ENCODE measurements at places on chromosomes 1 and 21. TPM values are rescaled to one million over a fixed set of nuclear protein-coding genes. Genes with fewer than 3 reads are reported as not detected.
A peak's percentile ranks its signal among the peaks of the same experiment; 100 is the strongest.

Gene NASP
- 72.5 TPM for total RNA-seq

Gene LIPI
- total RNA-seq: not detected

Gene BARHL2
- not detected for total RNA-seq

Gene HRNR
- not detected for total RNA-seq

Gene NUAK2
- total RNA-seq: 4.5 TPM

GRCh38 chr1:60874718-60875117 lies 207.6 kb upstream of the NFIA start:
- no peak overlapping the region for H3K4me3 ChIP-seq
- no peak for DNase-seq
- H3K4me1 ChIP-seq: peaks cover 2% of the 10 kb centered on the region
- no peak overlapping the region for H3K27ac ChIP-seq

GRCh38 chr21:29194342-29194741 lies 63.9 kb downstream of the MAP3K7CL start:
- no peaks in the 10 kb centered on the region for H3K27me3 ChIP-seq
- no peak overlapping the region for H3K27ac ChIP-seq
- no peak for DNase-seq

GRCh38 chr1:157226739-157227138 lies 88.5 kb upstream of the ETV3 start:
- H3K27me3 ChIP-seq: peaks cover 13% of the 10 kb centered on the region
- H3K4me3 ChIP-seq: no peak overlapping the region
- no peak for DNase-seq
- H3K36me3 ChIP-seq: no peaks in the 10 kb centered on the region
- no peaks in the 10 kb centered on the region for H3K4me1 ChIP-seq

- H3K27me3 ChIP-seq: no peaks in the 10 kb centered on the region
- no peak overlapping the region for H3K4me3 ChIP-seq
- no peak overlapping the region for H3K27ac ChIP-seq
These were observed 510.4 kb upstream of the ZP4 start for GRCh38 chr1:238401144-238401543.

GRCh38 chr1:8352886-8353785 lies 35.2 kb downstream of the SLC45A1 start:
- no peak overlapping the region for H3K27ac ChIP-seq
- H3K4me1 ChIP-seq: peaks cover 9% of the 10 kb centered on the region
- no peak for DNase-seq
- H3K4me3 ChIP-seq: no peak overlapping the region
- peaks cover 30% of the 10 kb centered on the region for H3K36me3 ChIP-seq

DNA sequence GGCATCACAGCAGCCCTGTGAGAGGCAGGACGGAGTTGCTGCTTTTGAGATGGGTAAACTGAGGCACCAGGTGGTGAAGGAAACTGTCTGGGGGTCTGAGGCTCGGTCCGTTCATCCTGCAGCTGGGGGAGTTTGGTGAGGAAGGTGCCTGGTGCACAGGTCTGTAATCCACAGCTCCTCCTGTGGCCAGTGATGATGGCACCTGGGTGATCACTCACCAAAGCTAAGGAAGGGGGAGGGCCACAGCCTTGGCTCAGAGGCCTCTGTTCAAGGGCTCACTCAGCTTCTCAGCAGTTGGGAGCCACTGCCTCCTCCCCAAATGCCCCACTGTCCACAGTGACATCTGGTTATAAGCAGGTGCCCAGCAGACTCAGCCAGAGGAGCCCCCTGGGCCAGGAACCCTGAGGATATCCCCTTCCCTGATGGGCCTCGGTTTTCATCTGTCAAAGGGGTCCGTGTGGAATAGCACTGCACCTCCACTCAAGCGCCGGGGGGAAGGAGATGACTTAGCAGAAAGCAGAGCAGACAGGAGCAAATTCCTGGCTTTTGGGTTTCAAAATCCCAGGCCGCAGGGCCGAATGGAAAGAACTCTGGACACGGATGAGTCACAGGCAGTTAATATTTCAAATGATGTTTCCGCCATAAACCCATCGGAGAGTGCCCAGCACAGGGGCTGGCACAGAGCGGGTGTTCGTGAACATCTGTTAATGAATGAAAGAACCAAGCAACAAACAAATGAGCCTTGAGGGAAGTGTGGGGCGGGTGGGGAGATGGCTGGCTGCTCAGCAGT lies 82.8 kb downstream of the DMRTB1 start:
- peak; percentile 90 for DNase-seq
- H3K4me1 ChIP-seq: peaks cover 70% of the 10 kb centered on the region
- peak overlapping the region; percentile 94 for H3K27ac ChIP-seq
- H3K27me3 ChIP-seq: no peaks in the 10 kb centered on the region

- peaks cover 19% of the 10 kb centered on the region for H3K4me1 ChIP-seq
- peak overlapping the region; percentile 77 for H3K4me3 ChIP-seq
- H3K27ac ChIP-seq: no peak overlapping the region
- no peak for DNase-seq
These were observed 730 bp downstream of the NOS1AP start for GRCh38 chr1:162070094-162070748.

GRCh38 chr21:34223376-34223775 lies 140.4 kb upstream of the KCNE2 start:
- DNase-seq: no peak
- H3K27me3 ChIP-seq: no peaks in the 10 kb centered on the region
- no peak overlapping the region for H3K4me3 ChIP-seq
- H3K27ac ChIP-seq: no peak overlapping the region

DNA sequence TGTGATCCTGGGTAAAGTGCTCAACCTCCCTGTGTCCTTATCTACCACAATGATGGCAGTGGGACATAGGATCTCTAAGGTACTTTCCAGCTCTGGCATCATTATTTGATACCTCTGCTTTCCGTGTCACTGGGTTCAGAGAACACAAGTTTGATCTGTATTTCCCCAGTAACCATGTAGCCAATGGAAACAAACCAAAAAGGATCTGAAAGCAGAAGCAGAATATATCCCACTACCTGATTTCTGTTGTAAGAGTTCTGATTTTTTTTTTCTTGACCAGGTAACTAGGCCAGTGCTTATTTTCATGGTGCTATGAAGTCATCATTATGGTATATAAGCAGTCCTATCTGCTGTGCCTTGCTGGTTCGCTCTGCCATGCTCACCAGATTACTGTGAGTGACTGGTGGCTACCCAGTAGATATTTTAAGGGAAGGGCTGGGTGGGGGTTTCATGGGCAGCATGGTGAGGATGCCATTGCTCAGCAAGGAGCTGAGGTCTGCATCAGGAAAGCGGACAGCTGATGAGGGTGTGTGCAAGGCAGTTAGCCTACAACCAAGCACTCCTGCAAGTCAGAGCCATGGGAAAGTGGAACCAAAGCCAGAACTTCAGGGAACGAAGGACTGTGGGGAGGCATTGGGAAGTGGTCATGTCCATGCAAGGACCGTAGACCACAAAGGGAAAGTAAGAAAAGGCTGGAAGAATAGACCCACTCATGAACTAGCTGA lies 104.9 kb upstream of the EDEM3 start:
- no peak overlapping the region for H3K27ac ChIP-seq
- H3K4me3 ChIP-seq: no peak overlapping the region
- no peak for DNase-seq
- peaks cover 22% of the 10 kb centered on the region for H3K27me3 ChIP-seq
- no peaks in the 10 kb centered on the region for H3K4me1 ChIP-seq

GRCh38 chr1:200226268-200226968 lies 183.4 kb downstream of the ZNF281 start:
- no peak overlapping the region for H3K27ac ChIP-seq
- DNase-seq: no peak
- H3K36me3 ChIP-seq: no peaks in the 10 kb centered on the region
- peaks cover 7% of the 10 kb centered on the region for H3K27me3 ChIP-seq
- H3K4me1 ChIP-seq: peaks cover 2% of the 10 kb centered on the region
- no peak overlapping the region for H3K4me3 ChIP-seq

GRCh38 chr1:158564608-158565007 lies 5.8 kb downstream of the OR6P1 start:
- H3K27me3 ChIP-seq: no peaks in the 10 kb centered on the region
- H3K36me3 ChIP-seq: no peaks in the 10 kb centered on the region
- H3K4me1 ChIP-seq: no peaks in the 10 kb centered on the region
- no peak overlapping the region for H3K27ac ChIP-seq
- no peak overlapping the region for H3K4me3 ChIP-seq
